ENCODE measurements at places on chromosomes 4 and X.
A peak's percentile ranks its signal among the peaks of the same experiment; 100 is the strongest.

DNA sequence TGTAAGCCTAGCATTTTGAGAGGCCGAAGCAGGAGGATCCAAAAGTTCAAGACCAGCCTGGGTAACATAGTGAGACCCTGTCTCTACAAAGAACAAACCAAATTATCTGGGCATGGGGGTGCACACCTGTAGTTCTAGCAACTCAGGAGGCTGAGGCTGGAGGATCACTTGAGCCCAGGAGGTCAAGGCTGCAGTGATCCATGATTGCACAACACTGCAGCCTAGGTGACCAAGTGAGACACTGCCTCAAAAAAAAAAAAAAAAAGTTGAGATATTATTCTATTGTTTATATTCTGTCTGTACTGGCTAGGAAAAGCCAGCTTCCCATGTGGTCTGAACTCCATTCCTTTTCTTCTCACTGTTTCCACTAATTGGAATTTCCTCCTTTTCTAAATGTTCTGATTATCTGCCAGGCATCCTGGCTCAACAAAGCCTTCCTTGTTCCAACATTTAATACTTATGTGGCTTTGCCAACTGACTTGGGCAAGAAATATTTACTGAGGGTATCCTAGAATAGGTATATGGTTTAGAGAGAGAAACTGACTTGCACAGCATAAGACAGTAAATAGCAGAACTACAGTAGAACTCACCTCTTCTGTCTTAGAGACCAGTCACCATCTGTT lies 175.2 kb upstream of the ADAMTS3 start:
- DNase-seq = no peak

GRCh38 chr4:7322166-7322991 lies 112.4 kb downstream of the PSAPL1 start:
- no peak for DNase-seq

- no peak for DNase-seq
Observed at GRCh38 chrX:119155416-119156035, 27.9 kb upstream of the KIAA1210 start.

GRCh38 chr4:17068392-17068791 lies 169.9 kb upstream of the LDB2 start:
- DNase-seq = no peak

GRCh38 chrX:104098151-104098808 lies 14.0 kb upstream of the ZCCHC18 start:
- DNase-seq = peak; percentile 40

DNA sequence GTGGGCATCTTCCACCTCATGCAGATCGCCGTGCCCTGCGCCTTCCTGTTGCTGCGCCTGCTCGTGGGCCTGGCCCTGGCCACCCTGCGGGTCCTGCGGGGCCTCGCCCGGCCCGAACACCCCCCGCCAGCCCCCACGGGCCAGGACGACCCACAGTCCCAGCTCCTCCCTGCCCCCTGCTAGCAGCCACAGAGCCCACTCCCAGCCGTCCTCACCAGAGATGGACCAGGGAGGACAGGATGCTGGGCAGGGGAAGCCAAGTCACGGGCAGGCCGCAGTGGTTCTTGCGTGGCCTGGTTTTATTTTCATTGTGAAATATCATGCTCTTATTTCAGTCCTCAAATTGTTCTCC lies 15.1 kb downstream of the DGKQ start:
- no peak for DNase-seq

GRCh38 chr4:2284934-2285612 lies 23.2 kb upstream of the MXD4 start:
- DNase-seq = no peak

- DNase-seq = no peak
Observed at GRCh38 chr4:150585611-150586010, 3.7 kb downstream of the MAB21L2 start.

- no peak for DNase-seq
Observed at GRCh38 chr4:26879805-26880204, 19.2 kb downstream of the STIM2 start.

- DNase-seq = no peak
Observed at GRCh38 chrX:40325161-40325560, 227.4 kb upstream of the BCOR start.

GRCh38 chr4:9944431-9945425 lies 76.6 kb downstream of the SLC2A9 start:
- DNase-seq = no peak

GRCh38 chr4:7831330-7831729 lies 108.3 kb downstream of the AFAP1 start:
- DNase-seq = peak; percentile 22

GRCh38 chrX:85140964-85141363 lies 102.6 kb downstream of the SATL1 start:
- DNase-seq = no peak

DNA sequence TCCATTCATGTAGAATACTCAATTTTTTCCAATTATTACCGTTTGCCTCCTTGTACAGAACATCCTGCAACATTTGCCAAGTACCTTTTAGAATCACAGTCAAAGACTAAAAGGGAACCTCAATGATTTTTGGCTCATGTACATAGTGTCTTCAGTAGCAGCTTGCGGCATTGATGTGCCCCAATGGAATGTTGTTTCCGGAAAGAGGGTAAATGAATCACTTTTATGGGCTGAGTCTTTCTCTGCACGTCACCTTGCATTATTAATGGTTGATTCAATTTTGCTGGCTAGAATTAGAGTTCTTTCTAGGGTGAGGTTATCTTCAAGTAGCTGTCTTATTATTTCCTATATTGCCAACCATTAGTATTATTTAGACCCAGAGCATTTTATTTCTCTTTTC lies 116.9 kb upstream of the GABRA2 start:
- DNase-seq = no peak

DNA sequence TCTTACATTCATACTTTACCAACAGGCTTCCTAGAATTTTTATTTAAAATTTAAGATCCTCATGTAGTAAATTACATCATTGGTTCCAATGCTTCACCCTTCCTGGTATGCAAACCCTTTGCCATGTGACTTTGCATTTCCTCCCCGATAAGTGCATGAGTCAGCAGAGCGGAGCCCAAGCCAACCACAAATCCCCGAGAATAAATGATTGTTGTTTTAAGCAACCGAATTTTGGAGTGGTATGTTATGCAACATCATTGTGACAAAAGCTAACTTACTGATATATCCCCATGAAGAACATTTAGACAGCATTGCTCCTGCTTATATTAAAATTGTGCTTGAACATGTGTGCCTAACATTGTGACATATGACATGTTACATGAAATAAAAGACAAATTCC lies 199.4 kb upstream of the DDX53 start:
- no peak for DNase-seq

GRCh38 chr4:48138936-48139335 lies 4.9 kb upstream of the TXK start:
- DNase-seq = no peak

DNA sequence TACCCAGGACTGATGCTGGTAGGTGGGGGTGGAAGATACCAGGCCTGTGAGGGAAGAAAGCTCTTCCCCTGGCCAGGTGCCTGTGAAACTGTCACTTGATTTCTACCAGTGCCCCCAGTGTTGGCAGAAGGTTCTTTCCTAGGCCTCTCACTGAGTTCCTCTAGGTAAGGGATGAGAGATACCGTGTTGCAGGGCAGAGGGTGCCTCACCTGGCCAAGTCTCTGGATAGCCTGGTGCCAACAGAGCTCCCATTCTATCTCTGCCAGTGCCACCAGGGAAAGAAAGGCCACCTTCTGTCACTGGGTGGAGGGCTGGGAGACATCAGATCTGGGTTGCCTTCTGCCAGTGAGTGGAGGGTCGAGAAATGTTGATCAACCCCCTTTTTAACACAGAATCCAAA lies 94.1 kb downstream of the RTL5 start:
- DNase-seq = no peak

- DNase-seq = no peak
Observed at GRCh38 chr4:95963456-95963855, 123.6 kb downstream of the PDHA2 start.

GRCh38 chr4:106315476-106315967 lies 487 bp downstream of the TBCK start:
- no peak for DNase-seq

GRCh38 chr4:76943129-76943620 lies 6.4 kb upstream of the SEPTIN11 start:
- DNase-seq = no peak

GRCh38 chrX:16671005-16671404 lies 21.0 kb downstream of the S100G start:
- DNase-seq = no peak

- no peak for DNase-seq
Observed at GRCh38 chr4:48195853-48196252, 61.8 kb upstream of the TXK start.

DNA sequence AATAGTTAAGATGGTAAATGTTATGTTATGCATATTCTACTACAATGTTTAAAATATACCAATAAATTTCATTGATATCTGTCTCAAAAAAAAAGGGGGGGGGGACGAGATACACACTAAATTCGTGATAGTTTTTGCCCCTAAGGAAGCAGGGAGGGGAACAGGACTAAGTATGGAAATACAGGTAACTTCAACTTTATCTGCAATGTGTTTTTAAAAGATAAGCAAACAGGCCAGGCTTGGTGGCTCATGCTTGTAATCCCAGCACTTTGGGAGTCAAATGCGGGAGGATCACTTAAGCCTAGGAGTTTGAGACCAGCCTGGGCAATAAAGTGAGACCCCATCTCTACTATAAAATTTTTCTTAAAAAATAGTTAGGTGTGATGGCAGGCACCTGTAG lies 13.4 kb upstream of the CLOCK start:
- no peak for DNase-seq

- DNase-seq = no peak
Observed at GRCh38 chr4:113827285-113827684, 65.7 kb upstream of the CAMK2D start.

DNA sequence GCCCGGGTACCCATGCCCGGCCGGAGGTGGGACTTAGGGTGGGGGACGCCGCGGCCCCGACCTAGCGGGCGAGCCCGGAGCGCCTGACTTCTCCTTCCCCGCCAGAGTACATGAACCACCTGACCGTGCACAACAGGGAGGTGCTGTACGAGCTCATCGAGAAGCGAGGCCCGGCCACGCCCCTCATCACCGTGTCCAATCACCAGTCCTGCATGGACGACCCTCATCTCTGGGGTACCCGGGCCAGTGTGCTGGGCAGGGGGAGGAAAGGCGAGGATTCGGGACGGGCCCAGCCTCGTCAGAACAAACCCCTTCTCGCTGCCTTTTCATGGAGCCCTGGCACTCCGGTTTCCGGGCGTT lies 622 bp downstream of the TAFAZZIN start:
- DNase-seq = no peak

- no peak for DNase-seq
Observed at GRCh38 chr4:8754634-8755589, 116.7 kb downstream of the HMX1 start.

DNA sequence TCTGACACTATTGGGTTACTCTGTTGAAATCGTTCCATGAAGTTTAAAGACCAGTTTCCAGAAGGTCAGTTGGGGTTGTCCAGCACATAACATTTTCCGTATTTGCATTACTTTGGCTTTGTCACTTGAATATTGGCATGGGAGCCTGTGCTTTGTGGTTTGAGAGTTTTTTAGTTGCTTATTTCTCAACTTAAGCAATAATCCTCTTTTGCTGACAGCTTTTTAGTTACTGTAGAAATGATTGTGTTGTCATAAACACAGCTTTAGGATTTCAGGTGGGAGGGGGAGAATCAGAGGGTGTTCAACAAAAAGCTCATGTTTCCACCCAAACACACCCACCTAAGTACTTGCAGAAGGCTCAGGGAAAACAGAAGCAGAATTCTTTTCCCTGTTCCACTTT lies 210.7 kb upstream of the TLL1 start:
- DNase-seq = no peak

GRCh38 chrX:30762755-30763154 lies 109.5 kb downstream of the GK start:
- DNase-seq = no peak

- DNase-seq = no peak
Observed at GRCh38 chr4:156193106-156193505, 239.4 kb upstream of the CTSO start.

- DNase-seq = no peak
Observed at GRCh38 chrX:2474280-2474962, 26.4 kb downstream of the DHRSX start.

DNA sequence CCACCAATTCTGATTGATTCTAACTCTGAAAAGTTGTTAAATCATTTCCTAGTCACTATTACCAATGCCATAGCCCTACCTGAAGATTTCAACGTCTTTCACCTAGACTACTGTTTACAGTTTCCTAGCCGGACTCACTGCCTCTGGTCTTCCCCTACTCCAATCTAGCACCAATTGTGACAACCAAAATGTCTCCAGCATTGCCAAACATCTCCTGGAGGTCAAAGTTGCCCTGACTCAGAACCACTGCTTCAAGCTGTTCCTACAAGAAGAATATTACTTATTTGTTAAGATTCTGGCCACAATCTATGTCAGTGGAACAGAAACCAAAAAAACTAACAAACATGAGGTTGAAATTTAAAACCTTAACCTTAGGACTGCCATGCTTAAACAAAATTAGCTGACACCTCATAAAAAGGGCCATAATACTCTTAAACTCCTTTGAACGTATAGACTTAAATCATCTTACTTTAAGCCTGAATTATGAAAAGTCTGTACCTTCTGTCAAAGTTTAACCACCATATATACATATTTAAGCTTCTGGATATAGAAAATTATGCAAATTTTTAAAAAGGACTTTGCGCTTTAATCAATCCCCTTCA lies 2.1 kb downstream of the PDS5A start:
- DNase-seq = no peak

GRCh38 chr4:130850019-130850524 lies 1754.1 kb downstream of the C4orf33 start:
- DNase-seq = no peak

GRCh38 chrX:57417827-57418226 lies 131.3 kb downstream of the FAAH2 start:
- no peak for DNase-seq

DNA sequence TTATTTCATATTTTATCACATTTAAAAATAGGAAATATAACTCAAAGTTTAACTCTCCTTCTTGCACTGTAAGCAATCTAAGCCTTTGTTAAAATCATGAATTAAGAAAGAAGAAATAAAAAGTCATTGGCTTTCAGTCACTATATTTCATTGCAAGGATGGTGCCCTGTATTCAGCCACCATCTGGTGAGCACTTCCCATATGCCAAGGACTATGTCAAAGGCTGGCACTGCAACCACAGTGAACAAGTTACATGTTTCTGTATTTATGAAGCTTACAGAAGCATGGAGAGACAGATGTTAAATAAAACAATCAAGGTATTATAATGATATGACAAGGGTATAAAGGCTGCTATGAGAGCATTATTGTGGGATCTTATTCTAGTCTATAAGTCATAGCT lies 68.6 kb downstream of the PRKG2 start:
- DNase-seq = no peak

DNA sequence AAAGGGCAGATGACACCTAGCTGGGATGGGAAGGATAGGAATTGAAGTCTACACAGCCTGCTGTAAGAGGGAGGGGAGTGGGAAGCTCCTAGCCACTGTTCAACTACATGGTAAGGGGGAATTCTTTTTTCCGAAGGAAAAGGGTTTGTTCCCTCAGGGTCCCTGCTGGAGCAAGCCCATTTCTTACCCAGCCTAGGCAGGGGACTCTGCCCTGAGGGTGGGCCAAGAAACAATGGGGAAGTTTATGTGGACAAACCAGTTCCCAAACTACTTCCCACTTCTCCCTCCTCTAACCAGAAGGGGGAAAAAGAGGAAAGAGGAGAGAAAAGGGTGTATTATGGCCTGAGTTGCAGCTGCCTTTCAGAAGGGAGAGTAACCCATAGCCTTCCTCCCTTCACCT lies 13.5 kb upstream of the VSIG4 start:
- DNase-seq = no peak

- no peak for DNase-seq
Observed at GRCh38 chrX:73366696-73367095, 80.2 kb upstream of the CDX4 start.

GRCh38 chrX:102833136-102833535 lies 103.9 kb upstream of the RAB40AL start:
- DNase-seq = no peak

All from effector memory CD4-positive, alpha-beta T cell (primary cell).